ENCODE measurements at places on chromosomes 16 and 17.

DNA sequence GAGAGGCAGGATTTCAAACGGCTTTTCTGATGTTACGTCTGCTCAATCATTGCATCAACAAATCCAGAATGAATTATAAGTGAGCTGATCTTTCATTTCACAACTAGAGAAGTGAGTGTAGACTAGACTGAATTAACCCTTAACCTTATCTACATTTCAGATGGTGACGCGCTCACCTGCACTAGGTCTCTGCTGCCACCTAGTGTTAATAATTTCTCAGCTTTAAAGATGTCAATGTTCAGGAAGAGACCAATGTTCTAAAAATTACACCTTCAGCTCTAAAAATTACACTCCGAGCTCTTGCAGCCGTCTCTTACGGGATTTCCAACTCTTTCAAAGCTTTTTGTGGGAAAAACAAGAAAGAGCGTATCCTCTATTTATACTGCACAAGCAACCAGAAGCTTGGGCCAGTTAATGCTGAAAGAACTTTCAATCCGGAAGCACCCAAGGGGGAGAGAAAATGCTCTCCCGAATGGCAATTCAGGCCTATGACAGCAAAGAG, 88.2 kb upstream of the FA2H start:
- no peak for DNase-seq

DNA sequence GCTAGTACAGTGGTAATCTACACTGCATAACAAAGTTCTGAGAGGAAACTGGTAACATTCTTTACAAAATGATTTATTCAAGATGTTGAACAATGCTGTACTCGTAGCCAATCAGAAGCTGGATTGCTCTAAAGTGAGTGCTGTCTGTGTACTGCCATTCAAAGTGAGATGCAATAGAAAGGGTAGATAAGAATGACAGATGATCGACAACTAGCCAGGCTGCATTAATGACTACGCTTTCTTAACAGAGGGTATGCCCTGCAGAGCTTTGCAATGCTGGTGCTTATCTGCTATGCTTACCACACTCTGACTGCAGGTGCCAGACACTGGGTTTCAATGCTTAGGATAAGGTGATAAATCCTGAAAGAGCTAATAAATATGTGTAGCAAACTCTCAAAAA, 46.1 kb upstream of the SLC25A19 start:
- no peak for DNase-seq

DNA sequence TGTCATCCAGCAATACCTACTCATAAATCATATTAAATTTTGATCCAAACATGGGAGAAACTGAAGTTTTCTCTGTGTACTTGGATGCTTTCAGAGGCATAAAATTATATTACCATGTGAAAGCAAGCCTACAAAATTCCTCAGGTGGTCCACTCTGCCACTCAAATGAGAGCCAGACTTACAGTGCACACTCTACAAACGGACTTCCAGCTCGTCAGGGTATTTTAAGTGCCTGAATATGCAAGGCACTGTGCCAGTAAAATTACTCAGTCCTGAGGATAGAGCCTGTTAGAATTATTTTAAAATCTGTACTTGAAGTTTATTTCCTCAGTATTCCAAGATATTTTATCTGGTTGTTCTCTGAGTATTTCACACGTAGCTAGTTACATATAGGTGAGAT, 54.5 kb downstream of the TENT4B start:
- DNase-seq: no peak

GRCh38 chr17:45029758-45030423, 21.5 kb downstream of the DCAKD start:
- no peak for DNase-seq

GRCh38 chr16:3459401-3460090, 16.1 kb downstream of the NAA60 start:
- DNase-seq: no peak

GRCh38 chr16:70575376-70575775, 51.8 kb downstream of the SF3B3 start:
- DNase-seq: no peak

- DNase-seq: no peak
These were observed 22.1 kb downstream of the SLC7A6 start for GRCh38 chr16:68286153-68287074.

GRCh38 chr16:22192261-22193062, 13.6 kb upstream of the EEF2K start:
- DNase-seq: peak; percentile 77

Measured in left ventricle myocardium inferior (tissue), 1 donor.